Stimulated activated CD8-positive, alpha-beta memory T cell treated with anti-CD3 and anti-CD28 coated beads, Interleukin-7, amount 100 ng/mL, for 1 hour (primary cell): ENCODE measurements at places on chromosomes 11 and 22.

DNA sequence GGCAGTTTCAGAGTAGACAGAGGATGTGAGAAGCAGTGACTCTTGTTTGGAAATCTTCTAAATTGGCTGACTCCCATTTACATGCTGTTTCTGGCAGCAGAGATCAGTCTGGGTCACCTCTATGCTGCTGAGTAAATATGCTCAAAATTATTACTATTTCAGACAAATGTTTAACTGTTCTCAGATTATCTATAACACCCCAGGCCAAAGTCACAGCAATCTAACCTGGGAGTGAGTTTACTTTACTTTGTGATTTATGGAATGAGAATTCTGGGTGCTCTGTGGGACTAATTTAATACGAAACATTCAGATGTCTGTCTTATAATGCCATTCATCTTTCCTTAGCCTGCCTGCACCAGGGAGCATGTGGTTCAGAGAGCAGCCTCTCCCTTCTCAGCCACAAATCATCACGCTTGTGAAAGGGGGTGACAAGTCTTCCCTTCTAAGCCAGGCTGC, 282.5 kb upstream of the MPPED2 start:
- DNase-seq: no peak

DNA sequence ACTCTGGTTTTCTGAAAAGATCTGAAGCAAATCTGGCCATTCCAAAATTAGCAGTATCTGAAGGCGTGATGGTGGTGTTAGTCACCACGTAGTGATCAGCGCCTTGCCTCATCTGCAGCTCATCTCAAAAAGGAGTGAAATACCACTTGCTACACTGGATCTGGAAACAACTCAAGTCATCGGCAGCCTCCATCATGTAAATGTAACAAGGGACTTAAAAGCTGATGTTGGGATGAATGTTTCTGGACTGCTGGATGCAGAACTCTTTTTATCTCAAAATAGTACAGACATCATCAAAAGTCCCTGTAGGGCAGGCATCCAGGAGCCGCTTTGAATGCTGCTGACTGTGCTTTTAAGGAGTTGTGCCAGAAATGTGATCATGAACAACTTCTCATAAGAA, 14.1 kb upstream of the APLP2 start:
- DNase-seq: no peak

DNA sequence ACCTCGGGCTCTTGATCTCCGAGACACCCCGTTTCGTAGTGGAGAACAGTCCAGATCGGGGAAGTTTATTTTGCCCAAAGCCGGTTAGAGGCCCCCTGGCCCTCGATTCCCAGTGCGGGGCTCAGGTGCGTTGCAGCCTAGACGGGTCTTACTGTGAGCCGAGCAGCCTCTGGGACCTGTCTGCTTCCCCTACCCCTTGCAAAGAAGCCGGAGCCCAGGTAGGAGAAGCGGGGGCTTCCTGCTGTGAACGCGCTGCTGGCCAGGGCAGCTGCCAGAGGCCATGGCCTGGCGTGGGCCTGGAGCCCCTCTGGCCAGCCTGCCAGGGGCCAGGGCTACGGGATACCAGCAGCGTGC, 621 bp downstream of the TSPO start:
- no peak for DNase-seq

GRCh38 chr11:101030692-101031091, 98.9 kb downstream of the PGR start:
- DNase-seq: no peak

- DNase-seq: no peak
Measured at GRCh38 chr11:23310276-23310675, 450.0 kb upstream of the CCDC179 start.

DNA sequence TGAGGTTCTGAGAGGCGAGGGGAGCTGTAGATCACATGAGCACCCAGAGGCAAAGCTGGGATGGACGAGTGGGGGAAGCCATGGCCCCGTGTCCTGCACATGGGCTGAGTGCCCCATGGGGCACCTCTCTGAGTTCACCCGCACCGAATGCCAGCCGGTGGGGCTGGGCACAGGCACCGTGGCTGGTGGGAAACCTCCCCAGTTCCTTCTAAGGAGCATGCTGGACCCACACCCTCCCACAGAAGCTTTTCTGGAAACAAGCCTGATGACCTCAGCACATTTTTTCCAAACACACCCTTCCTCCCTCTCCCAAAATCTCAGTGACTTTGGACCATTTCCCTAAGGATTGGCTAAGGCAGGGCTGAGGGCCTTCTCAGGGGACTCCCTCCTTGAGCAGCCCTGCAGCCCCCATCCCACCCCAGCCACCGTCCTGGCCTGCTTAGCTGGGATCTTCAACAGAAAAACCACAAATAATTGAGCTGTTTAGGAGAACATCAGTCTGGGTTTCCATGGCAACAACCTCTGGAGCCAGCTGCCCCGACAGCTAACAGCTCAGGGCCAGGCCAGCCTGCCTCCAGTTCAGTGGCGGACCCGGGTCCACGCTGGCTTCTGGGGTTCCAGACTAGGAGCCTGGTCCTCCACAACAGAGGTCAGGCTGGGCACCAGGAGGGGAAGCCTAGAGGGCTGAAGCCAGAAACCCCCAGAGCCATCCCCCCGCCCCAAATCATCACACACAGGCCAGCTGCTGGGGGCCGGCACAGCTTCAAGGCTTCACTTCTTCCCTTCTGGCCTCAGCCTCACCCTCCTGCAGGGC, 18.1 kb upstream of the LINC01488 start:
- no peak for DNase-seq

- DNase-seq: no peak
Measured at GRCh38 chr22:29795663-29796062, 28.5 kb downstream of the UQCR10 start.

- DNase-seq: no peak
Measured at GRCh38 chr11:12161603-12162350, 51.4 kb downstream of the MICAL2 start.

DNA sequence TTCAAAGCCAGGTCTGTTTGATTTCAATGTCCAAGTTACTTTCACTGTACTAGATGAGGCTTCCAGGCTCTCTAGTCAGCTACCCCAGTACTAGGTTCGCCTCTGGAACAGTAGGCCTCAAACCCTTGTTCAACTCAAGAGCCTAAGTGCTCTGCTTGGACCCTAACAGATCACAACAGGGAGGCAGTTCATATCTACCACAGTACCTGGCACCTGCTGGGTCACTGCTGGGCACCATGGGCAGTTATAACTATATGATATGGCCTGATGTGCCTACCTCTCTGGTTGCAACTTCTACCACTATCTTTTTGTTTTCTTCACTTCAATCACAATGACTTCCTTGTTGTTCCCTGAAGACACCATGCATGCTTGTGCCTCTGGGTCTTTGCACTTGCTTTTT, 97.1 kb downstream of the RELT start:
- no peak for DNase-seq

DNA sequence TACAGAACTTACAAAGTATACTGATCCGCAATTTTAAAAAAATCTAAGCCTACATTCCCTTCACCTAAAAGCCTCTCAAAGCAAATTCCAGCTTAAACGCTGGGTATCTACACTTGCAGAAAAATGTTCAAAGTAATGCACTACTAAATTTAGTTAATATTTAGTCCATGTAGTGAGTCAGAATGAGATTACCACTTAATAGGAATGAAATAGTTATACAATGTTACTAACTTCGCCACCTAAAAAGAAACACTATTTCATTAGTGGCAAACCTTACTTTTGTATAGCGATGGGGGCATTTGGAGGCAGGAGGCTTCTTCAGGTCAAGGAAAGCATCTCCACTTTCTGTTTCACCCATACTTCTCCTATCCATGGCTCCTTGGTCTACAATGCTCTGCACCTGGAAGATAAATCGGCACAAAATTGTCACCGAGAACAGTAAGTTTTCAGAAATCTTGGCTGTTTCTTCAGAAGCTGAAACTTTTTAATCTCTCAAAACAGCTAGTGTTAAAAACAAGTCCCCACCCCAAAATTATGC, 1.2 kb downstream of the EIF4ENIF1 start:
- DNase-seq: no peak

DNA sequence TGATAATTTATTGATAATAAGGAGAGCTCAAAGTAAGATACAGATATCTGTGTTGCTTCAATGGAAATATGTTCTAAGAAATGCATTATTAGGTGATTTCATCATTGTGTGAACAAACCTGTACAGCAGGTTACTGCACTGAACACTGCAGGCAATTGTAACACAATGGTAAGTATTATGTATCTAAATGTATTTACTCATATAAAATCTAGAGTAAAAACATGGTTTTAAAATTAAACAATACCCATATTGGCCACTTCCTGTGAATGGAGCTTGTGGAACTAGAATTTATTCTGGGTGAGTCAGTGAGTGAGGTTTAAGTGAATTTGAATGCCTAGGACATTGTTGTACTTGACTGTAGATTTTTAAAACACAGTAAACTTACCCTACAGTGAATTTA, 722.9 kb upstream of the RAG2 start:
- no peak for DNase-seq

DNA sequence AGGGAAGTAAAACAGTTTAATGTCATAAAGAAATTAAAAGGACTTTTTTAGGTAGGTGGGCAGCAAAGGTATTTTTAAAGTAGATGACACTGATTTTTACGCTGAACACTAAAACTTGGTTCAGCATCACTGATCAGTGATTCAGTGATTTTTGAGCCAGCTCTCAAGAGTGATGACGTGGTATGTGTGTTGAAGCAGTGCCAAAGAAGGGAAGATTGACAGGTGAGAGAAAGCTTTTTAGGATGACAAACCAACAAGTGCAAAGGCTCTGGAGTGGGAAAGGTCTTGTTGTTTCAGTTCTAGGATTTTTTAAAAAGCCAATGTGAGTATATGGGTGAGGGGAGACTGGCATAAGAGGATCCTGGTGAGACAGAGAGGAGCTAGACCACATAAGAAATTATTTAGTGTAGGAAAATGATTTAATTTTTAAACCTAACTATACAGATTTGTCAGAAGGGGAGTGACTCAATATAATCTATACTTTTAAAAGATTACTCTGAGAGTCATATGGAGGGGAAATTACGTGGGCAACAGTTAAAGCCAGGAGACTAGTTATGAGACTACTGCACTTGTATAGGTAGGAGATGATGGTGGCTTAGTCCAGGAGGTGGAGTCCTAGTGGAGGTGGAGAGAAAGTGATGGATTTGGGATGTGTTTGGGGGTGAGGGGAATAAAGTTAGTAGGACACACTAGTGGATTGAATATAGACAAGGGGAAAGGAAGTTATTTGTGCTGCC, 17.6 kb upstream of the CALCB start:
- DNase-seq: no peak

- DNase-seq: peak; percentile 48
Measured at GRCh38 chr22:20566420-20567260, 59.2 kb downstream of the MED15 start.

DNA sequence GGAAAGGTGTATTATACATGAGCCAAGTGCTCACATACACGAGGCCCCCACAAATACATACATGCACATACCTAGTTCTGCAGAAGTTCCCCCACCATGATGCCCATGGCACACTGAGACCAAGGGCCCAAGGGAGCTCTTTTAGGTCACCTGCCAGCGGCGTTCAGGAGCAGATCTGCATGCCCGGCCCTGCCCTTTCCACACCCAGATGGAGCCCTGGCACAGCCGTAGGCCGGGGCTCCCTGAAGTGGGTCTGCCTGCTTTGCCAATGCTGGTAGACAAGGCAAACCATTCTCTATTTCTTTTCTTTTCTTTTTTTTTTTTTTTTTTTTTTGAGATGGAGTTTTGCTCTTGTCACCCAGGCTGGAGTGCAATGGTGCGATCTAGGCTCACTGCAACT, 21.5 kb downstream of the NFAM1 start:
- no peak for DNase-seq

DNA sequence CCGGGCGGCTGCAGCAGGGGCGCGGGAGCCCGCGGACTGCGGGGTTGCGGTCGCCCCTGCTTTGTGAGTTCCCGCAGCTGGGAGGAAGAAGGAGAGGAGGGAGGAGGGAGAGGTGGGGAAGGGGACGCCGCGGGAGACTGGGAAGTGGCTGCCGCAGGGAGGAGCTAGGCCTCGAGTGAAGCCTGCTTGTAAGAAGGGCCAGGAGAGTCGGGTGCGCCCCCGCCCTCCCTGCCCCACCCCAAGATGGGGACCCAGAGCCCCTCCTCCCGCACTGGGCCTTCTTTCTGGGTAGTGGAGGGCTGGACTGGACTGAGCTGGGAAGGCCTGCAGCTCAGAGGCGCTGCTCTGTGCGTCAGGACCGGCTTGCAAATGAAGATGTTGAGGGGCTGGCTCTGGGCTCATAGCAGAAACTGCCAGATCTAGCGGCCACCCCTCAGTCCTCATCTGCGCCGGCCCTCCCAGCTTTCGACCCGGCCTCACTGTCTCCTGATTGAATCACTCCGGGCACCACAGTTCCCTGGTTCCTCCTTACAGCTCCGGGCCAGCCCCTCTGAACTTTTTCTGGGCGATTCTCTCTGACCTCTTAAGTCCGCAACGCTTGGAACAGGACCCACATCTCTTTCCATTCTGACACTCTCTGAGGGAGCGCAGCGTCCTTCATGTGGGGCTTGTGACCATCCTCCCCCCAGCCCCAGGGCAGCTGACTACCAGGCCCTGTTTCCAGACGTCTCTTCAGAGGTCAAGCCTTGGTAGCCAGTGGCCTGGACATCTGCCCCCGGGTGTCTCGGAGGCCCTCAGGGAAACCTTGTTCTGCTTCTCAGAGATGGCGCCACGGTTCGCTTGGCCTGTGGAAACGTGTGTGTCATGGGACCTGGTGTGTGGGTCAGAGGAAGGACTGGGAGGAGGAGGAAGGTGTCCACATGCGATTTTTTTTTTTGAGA, 21.9 kb downstream of the SERPINH1 start:
- DNase-seq: no peak

DNA sequence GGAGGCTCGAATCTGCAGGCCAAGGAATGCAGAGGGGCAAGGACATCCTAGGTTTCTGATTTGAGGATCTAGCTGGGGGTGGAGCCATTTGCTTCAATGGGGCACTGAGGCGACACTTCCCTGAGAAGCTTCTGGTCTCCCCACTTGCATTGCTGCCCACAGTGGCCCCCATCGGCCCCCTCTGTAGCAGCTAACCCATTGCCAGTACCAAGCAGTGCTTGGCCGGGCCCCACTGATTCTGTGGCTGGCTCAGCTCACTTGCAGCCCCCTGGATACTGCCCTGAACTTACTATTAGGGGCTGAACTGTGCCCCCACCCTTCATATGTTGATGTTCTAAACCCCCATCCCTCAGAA, 42.9 kb upstream of the SHISAL1 start:
- no peak for DNase-seq

- DNase-seq: no peak
Measured at GRCh38 chr11:134519390-134519750, 107.3 kb upstream of the B3GAT1 start.
